ENCODE measurements at places on chromosomes 2 and 18.

DNA sequence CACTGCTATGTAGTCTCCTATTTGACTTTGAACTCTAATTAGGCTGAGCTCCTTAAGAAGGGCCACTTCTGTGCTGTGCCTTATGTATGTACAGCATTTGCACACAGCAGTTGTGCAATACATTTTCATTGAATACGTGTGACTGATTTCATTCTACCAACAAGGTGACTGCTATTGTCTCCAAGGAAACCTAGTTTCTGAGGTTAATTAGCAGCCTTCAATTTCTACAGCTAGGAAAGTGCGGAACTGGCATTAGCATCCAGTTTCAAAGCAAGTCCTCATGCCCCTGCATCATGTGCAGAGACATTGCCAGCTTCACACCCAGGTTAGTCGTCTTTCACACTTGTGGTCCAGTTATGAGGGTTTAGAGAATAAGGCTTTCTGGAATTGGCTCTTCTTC lies 58.6 kb downstream of the NCK2 start:
- no peak for DNase-seq

DNA sequence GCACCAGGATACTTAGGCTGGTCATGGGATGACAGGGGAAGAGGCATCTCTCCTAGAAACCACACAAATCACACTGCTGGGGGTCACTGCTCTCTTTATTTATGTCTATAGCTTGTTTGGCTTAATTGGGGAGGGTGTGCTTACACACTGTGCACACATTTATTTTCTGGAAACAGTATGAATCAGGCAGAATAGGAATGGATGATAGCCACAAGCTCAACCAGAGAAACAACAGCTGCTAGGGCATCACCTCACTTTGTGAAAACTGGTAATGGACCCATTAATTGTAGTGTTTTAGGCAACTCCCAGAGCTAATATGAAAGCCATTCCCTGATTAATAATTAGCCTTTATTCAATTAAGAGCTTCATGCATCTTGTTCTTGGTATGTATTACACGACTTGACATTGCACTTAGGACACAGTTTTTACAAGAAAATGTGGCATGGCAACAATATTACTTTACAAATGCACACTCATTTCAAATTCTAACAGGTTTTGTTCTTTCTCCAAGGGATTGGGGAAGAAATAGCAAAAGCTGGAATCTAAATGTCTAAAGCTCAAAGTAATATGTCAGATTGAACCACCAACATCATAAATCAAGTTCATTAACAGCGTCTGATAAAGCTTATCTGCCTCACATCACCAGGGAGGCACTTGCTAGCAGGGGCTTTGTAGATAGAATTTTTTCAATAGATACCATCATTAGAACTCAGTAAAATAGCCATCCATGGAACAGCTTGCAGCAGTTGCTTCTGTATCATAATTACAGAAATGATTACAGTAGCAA lies 361.9 kb upstream of the FSHR start:
- no peak for DNase-seq

DNA sequence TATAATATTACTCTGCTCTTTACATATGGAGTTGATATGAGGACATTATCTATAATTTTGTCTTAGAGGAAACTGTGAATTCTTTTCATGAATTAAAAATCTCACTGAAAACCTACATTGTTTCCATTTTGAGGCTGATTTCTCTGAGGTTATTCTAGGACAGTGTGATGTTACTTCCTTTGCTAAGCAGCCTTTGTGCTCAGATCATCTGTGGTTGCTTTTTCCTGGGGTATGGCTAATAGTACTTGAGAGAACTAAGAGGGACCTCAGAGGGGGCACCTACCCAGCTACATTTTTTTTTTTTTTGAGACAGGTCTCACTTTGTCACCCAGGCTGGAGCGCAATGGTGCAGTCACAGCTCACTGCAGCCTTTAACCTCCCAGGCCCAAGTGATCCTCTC lies 8.7 kb upstream of the MPP4 start:
- no peak for DNase-seq

DNA sequence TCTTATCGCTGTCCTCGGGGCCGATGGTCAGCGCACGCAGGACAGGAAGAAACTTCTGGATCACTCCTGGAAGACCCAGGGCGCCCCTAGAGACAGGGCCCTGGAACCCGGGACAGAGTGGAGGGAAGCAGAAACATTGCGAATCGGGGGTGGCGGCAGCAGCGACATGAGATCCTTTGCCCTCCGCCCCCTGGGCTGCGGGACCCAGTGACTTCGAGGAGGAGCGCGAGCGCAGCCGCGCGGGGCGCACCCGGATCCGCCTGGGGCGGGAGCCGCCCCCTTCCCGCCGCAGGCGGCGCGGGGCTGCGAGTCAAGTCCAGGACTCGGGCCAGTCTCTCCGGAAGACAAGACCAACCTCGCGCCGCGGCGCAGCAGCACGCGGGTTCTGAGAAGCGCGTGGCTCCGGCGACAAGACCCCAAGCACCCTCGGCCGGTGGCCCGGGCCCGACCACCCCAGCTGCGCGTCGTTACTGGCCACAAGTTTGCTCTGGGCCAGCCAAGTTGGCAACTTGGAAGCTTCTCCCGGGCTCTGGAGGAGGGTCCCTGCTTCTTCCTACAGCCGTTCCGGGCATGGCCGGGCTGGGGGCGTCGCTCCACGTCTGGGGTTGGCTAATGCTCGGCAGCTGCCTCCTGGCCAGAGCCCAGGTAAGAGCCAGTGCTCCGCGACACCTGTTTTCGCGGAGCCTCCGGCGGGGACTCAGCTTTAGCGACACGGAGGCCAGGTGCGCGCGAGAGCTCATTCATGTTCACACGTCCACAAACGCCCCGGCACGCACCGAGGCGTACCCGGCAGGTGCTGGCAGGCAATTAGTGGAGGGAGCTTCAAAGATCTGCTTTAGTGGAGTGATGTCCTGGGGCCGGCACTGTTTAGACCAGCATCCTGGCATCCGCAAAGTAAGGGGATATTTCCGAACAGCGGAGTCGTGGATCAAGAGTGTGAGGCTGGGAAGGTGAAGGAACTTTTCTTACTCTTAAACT lies at the start of gene PTH2R:
Gene PTH2R (plus strand): TSS at position 319 of the 978 bp plus-strand sequence. CDS start 252 bp downstream, at position 571.
- no peak for DNase-seq

GRCh38 chr2:55176094-55176415 lies 56.0 kb downstream of the CLHC1 start:
- DNase-seq, result no peak

- no peak for DNase-seq
Observed at GRCh38 chr2:97731274-97732020, 18.1 kb downstream of the ZAP70 start.

DNA sequence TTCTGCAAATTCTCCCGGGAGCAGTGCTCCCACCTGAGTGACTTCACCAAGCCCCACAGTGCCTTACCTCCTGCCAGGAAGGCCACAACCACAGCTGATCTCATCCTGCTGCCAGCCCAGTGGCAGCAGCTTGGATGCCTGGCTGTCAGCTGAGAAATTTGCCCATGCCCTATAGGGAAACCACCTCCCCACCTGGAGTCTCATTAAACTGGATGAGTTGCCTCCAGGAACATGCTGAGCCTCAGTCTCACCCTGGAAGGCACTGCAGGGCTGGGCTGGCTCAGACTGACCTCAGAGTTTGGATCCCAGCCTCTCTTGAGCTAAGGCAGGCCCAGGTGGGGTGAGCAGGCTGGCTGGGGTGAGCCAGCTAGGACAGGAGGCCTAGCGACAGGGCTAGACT lies 23.3 kb downstream of the REEP1 start:
- no peak for DNase-seq

GRCh38 chr2:226548732-226549131 lies 250.9 kb downstream of the IRS1 start:
- DNase-seq, result no peak

- DNase-seq, result no peak
Observed at GRCh38 chr2:158817588-158817987, 22.5 kb downstream of the DAPL1 start.

DNA sequence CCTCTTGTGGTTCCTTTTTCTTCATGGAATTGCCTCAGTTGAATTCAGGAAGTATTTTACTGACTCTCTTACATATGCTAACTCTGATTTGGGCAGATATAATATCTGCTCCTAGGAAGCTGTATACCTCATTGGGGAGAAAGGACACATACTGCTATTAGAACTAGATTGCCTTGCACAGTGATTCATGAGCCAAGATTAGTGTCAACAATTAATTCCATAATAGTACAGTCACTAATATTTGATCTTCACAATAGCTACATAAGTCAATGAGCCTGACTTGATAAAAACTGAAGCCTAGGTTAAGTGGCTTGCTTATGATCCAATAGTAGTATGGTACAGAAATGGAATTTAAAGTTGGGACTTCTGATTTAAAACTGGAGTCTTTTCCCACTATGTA lies 127.6 kb downstream of the ETAA1 start:
- DNase-seq, result no peak

GRCh38 chr2:80102026-80102425 lies 202.5 kb downstream of the LRRTM1 start:
- no peak for DNase-seq

GRCh38 chr2:191565647-191566198 lies 112.2 kb upstream of the NABP1 start:
- DNase-seq, result no peak

DNA sequence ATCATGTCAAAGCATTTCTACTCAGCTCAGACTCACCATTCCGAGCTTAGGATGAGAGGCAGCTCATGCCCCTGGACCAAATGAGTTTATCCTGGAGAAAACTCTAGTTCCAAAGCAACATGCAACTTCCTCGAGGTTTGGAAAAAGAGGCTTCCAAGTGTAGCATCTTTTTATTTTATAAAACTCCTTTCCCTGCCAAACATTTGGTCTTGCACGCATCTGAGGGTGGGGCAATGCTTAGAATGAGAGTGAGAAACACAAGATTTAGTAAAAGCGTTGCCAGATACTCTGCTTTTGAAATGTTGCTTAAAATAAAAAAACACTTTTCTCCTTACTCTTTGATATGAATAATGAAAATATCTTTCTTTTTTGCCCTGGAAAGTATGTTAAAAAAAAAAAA lies 151.5 kb downstream of the NCKAP5 start:
- DNase-seq, result no peak

GRCh38 chr2:17318013-17318412 lies 200.2 kb downstream of the RAD51AP2 start:
- DNase-seq, result no peak
